ENCODE measurements at places on chromosomes 2 and 18. TPM values are rescaled to one million over a fixed set of nuclear protein-coding genes. Genes with fewer than 3 reads are reported as not detected.

Gene TMEM247
- not detected for total RNA-seq

Gene KCNG2
- total RNA-seq, result not detected

Gene PCARE
- not detected for total RNA-seq

Gene CD8B
- 456 TPM for total RNA-seq

Gene COLEC11
- total RNA-seq, result 1.9 TPM

Gene TEKT4
- total RNA-seq, result not detected

Gene BMP10
- not detected for total RNA-seq

Gene PAX8
- total RNA-seq, result 1.6 TPM

Gene LIPG
- not detected for total RNA-seq

Gene RAD51AP2
- total RNA-seq, result not detected
